ENCODE measurements at places on chromosomes 2 and 18.

- peak; percentile 83 for DNase-seq
Measured at GRCh38 chr2:234135750-234136221, 85.3 kb downstream of the SPP2 start.

GRCh38 chr2:234691968-234692955 lies 195.4 kb upstream of the ARL4C start:
- DNase-seq: no peak

- no peak for DNase-seq
Measured at GRCh38 chr2:42270757-42271156, 90.3 kb downstream of the COX7A2L start.

GRCh38 chr2:196783431-196784094 lies 15.9 kb downstream of the GTF3C3 start:
- no peak for DNase-seq

GRCh38 chr2:187618813-187619212 lies 64.6 kb upstream of the TFPI start:
- DNase-seq: no peak

DNA sequence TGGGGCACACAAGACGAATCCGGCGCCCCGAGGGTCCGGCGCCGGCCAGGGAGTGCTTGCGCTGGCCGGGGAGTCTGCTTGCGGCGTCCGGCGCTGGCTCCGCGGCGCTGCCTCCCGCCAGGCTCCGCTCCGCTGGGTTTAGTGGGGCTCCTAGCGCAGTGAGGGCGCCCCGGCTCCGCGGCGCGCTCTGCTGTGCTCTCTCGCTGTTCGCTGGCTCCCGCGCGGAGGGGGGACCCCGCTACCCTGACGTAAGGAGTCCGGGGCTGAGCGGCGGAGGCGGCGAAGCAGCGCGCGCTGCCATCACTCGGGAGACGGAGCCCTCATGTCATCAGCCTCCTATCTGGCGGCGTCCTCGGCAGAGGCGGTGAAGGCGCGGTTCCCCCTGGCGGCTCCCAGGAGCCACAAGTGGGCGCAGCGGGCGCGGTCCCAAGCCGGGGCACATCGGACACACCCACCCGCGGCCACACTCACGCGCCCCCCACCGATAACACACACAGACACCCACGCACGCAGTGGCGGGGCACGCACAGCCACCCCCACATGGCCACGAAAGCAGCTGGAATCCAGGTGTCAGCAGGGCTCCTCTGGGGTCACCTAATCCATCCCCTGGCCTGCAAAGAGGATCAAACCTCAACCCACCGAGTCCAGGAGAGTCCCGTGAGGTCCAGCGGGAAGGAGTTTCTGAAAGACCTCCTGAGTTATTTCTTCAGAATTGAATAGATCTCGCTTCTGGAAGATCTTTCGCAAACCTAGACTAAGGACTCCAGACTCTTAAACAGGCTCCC lies at the start of gene C1QL2:
Gene C1QL2, minus strand, starts transcription at position 189 of the 785 bp plus-strand sequence. CDS start 482 bp downstream, outside the sequence.
- peak; percentile 60 for DNase-seq

- no peak for DNase-seq
Measured at GRCh38 chr2:60318544-60318943, 234.9 kb downstream of the BCL11A start.

- no peak for DNase-seq
Measured at GRCh38 chr18:686339-687111, 25.9 kb downstream of the ENOSF1 start.

DNA sequence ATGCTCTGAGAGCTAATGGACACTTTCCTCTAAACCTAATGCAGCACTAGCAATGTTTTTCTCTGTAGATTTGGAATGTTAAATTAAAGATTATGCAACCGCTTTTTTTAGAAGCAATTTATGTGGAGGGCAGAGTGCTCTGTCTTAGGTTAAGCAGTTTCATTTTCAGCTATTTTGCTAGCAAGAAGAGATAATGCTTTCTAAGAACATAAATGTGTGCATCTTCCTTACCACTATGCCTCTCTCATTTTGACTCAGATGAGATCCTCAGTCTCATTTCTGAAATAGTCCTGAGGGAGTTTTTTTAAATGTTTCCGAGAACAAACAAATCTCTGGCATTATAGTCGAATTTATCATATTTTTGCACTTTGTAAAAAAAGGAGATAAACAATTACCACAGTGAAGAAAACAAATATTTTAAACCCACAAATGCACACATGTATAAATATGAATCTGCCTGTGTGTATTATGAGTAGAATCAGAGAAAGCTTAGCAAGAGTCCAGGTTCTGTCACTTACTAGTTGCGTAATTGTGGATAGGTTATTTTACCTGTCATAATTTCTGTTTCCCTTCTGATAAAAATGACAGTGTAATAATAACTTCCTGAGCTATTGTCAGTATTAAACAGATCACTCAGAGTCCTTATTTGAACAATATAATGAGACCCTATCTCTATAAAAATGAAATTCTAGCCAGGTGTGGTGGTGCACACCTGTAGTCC lies 207.7 kb upstream of the CRIM1 start:
- no peak for DNase-seq

DNA sequence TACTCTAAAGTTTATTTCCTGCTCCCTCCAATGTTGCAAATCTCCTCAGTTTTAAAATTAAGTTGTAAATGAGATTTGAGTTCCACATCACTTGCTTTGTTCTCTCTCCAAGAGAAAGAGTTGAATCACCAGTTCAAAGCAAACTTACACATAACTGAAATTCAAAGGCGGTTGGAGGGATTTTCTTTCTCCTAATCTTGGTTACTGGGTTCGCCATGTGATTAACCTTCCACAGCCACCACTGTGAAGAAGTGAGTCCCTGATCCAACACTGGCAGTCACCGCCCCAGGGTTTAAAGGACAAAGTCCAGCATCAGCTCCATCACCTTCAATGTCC lies 247.1 kb downstream of the MYCN start:
- no peak for DNase-seq

- no peak for DNase-seq
Measured at GRCh38 chr2:104876606-104877570, 23.0 kb downstream of the POU3F3 start.

DNA sequence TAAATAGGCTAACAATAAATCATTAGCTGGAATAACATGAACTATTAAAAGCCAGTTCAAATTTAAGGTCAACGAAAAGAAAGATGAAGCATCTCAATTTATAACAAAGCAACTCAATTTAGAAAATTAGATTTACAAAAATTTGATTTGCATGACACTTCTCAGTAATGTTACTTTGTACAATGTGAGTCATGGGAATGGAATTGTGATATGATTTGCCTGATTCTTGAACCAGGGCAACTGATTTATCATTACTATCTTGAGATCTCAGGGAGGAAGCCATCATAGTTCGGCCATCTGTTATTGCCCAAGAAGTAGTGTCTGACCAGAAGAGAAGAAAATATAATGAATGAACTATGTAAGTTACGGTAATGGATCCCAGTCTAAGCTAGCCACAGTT lies 193.1 kb downstream of the RIT2 start:
- no peak for DNase-seq

- DNase-seq: peak; percentile 33
Measured at GRCh38 chr2:241852116-241852980, 6.3 kb downstream of the PDCD1 start.

DNA sequence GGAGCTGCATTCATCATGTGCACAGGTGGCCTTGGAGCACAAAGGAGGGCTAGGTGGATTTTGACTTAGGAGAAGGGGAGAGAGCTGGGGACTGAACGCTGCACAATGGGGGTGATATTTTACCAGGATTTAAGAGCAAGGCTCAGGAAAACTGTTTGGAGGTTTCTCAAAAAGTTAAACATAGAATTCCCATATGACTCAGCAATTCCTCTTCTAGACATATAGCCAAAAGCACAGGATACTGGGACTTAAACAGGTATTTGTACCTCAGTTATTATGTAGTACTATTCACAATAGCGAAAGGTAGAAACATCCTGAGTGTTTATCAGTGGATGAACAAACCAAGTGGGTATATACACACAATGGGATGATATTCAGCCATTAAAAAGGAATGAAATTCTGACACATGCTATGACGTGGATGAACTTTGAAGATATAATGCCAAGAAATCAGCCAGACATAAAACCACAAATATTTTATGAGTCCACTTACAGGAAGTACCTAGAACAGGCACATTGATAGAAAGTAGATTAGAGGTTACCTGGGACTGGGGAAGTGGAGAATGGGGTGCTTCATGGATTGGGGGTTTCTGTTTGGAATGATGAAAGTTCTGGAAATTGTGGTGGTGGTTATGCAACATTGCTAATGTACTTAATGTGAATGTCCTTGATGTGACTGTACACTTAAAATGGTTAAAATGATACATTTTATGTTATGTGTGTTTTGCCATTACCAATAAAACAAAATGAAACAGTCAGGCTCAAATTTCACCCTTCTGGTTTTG lies 216.9 kb downstream of the HAUS1 start:
- no peak for DNase-seq

DNA sequence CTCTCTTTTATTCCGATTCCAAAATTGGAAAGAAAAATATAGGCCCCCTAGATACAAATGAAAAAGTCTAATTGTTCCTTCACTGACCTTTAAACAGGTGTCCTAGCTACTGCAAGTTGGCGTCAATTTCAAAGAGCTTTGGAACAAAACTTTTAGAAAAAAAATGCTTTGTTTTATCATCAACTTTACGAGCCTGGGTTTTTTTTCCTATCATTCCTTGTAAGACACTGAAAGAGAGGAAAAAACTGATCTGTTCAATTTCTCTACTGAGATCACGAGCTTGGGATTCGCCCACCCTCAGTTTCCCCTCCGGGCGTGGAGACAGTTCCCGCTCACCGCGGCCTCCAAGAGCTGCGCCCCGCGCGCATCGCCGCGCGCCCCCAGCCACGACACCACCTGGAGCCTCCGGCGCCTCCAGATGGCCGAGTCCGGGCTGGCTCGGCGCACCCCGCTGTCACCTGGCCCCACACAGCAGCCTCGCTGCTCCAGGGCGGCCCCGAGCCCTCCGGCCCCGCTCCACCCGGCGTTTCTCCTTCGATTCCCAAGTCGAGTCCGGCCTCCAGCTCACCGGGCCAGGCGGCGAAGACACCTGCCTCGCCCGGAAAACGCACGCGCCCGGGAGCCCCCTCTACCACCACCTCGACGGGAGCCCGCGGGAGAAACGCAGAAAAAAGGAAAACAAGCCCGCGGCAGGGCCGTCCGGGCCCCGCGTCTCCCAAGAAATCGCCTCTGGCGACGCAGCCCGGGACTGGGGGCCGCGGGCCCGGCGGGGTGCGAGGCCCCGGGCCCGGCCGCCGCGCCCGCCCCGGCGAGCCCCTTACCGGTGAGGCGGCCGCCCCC lies 656 bp downstream of the TBC1D8 start:
- peak; percentile 78 for DNase-seq

DNA sequence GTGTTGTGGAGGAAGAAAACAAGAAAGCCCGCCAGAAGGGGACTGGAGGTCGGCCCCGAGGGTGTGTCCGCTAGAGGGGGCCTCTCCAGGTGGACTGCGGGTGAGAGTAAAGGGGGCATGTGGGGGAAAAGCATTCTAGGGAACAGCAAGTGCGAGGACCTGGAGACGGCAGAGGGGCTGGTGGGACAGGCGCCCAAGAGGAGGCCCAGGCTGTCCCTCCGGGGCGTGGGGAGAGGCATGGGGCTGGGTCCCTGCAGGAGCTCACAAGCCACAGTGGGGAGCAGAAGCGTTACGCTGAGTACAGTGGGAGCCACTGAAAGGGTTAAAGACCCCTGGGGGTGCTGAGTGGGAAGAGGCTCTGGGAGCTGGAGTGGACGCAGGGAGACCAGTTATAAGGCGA lies 1.6 kb upstream of the KLF11 start:
- DNase-seq: no peak

DNA sequence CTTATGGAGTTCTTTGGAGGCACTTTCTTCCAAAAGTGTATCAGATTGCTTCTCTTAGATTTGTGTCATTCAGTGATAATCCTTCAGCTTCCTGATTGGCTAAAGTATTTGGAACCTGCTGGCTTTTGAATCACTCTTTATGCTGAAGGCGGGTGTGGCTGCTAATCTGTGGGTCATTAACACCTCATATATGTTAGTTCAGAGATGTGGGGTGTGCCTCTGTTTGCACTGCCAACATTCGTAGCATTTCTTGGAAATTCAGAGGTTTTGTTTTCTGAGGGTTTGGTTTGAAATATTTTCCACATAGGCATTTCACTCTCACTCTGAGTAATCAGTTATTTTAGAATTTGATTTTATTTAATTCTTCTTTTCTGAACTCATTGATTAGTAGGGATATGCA lies 1604.4 kb upstream of the ACVR2A start:
- no peak for DNase-seq

DNA sequence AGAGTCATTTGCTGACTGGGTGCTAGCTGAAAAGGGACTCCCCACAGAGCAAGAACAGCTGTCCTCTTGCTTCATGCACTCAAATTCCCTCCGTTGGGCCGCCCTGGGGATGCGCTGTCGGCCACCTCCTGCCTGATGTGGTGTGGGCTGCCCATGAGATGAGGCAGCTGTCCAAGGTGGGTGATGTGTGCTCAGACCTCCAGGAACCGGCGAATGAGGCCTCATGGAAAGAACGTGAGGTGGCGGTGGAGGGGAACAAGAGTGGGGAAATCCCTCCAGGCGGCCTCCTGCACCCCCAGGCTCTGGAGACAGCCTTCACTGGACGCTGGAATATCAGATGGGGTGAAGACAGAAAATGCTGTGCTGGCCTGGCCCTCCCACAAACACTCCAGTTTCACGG lies 79.8 kb downstream of the LONRF2 start:
- DNase-seq: no peak

GRCh38 chr2:218984239-218985020 lies 554 bp downstream of the FEV start:
- DNase-seq: peak; percentile 78

- DNase-seq: no peak
Measured at GRCh38 chr18:76314015-76314414, 181.0 kb downstream of the ZNF516 start.

- DNase-seq: no peak
Measured at GRCh38 chr2:18548621-18549020, 11.8 kb downstream of the RDH14 start.

GRCh38 chr2:216366777-216367471 lies 5.4 kb downstream of the MARCHF4 start:
- no peak for DNase-seq

GRCh38 chr2:793236-793635 lies 116.0 kb upstream of the TMEM18 start:
- no peak for DNase-seq

- DNase-seq: no peak
Measured at GRCh38 chr2:72788756-72789155, 37.1 kb downstream of the EXOC6B start.

- DNase-seq: no peak
Measured at GRCh38 chr2:85309699-85310321, 18.0 kb downstream of the TGOLN2 start.

DNA sequence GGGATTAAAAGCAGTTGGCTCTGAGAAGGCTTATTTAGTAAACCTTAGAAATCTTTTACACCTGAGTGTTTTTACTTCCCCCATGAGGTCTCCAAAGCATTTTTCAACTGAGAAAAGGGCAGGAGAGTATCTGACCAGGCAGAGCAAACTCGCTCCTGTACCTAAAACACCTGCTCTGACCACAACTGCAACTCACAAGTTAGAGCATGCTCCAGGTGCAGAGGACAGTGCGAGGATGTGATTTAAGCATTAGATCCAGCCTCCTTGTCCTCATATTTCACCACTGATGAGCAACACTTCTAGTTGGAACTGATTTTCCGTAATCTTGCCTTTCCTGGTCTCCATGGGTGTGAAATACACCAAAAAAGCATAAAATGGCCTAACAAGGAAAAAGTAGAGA lies 34.5 kb upstream of the TBC1D8 start:
- DNase-seq: no peak

Measured in SK-N-SH (cell line).